ENCODE measurements at places on chromosomes 1 and 21. TPM values are rescaled to one million over a fixed set of nuclear protein-coding genes. Genes with fewer than 3 reads are reported as not detected.

The C1orf87 gene
- not detected for total RNA-seq

The ITLN2 gene
- not detected for total RNA-seq

The PPFIA4 gene
- total RNA-seq = 0.35 TPM

The CD2 gene
- total RNA-seq = 14.7 TPM

- DNase-seq = no peak
- no peaks in the 10 kb centered on the region for H3K36me3 ChIP-seq
- H3K27me3 ChIP-seq = no peaks in the 10 kb centered on the region
- no peak overlapping the region for H3K27ac ChIP-seq
Measured at GRCh38 chr1:182629499-182630096, 25.4 kb upstream of the RGS16 start.

GRCh38 chr1:43316738-43317520, 16.1 kb downstream of the TIE1 start:
- no peaks in the 10 kb centered on the region for H3K4me1 ChIP-seq
- no peaks in the 10 kb centered on the region for H3K36me3 ChIP-seq
- H3K27me3 ChIP-seq = no peaks in the 10 kb centered on the region

DNA sequence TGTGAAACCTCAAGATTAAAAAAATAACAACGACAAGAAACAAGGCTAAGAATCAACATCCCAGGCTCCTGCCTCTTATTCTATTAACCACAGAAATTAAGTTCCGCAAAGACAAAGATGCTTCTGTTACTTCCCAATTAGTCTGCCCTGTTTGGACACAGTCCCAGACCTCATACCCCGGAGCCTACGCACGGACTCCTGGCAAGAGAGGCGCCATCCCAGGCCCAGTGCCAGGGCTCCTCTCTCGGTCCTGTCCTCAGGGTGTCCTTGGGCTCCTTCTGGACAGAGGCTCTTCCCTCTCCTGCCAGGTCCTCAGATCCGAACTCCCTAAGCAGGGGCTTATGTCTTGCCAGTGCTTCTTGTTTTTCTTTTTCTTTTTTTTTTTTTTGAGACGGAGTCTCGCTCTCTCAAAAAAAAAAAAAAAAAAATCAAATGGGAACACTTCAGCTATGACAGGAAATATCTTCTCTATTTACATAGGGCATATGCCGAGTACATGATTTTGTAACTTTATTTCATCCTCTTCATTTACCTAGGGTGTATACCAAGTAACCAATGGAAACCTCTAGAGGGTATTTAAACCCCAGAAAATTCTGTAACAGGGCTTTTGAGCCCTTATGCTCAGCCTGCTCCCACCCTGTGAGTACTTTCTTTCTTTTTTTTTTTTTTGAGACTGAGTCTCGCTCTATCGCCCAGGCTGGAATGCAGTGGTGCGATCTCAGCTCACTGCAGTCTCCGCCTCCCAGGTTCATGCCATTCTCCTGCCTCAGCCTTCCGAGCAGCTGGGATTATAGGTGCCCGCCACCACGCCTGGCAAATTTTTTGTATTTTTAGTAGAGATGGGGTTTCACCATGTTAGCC, 11.7 kb upstream of the ENO1 start:
- H3K4me3 ChIP-seq = no peak overlapping the region
- H3K27me3 ChIP-seq = no peaks in the 10 kb centered on the region
- H3K4me1 ChIP-seq = peaks cover 4% of the 10 kb centered on the region
- peak overlapping the region; percentile 80 for H3K27ac ChIP-seq

DNA sequence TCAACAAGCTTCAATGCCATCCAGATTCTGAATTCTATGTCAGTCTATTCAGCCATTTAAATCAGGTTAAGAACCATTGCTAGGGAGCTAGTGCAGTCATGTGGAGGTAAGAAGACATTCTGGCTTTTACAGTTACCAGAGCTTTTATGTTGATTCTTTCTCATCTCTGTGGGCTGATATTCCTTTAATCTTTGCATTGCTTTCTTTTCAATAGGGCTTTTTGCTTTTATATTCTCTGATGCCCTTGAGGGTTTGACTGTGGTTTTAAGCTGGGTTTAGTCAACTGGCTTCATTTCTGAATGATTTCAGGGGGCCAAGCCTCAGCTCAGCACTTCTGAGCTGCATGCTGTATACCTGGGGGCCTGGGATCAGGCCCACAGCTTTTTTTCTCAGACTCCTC, 51.0 kb upstream of the GORAB start:
- no peaks in the 10 kb centered on the region for H3K36me3 ChIP-seq
- H3K27ac ChIP-seq = no peak overlapping the region
- no peak for DNase-seq
- H3K4me1 ChIP-seq = no peaks in the 10 kb centered on the region
- no peak overlapping the region for H3K4me3 ChIP-seq

DNA sequence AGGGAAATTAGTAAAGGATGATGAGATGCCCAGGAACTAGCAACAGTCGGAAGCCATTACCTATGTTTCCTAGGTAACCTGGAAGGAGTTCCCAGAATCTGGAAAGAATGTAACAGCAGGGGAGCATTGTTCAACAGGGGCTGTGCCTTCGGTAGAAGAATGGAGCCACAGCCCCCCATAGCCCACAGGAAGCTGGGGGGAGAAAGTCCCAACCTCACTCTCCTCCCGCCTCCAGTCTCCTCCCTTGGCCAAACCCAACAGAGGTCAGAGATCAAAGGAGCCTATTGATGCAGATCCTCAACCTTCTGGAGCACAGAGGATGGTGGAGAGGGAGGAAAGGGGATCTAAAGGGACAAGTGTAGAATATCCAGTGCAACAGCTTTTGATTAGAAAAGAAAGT, 131.5 kb upstream of the SLC44A3 start:
- H3K27ac ChIP-seq = peak overlapping the region; percentile 49
- no peaks in the 10 kb centered on the region for H3K4me1 ChIP-seq
- no peaks in the 10 kb centered on the region for H3K27me3 ChIP-seq

GRCh38 chr1:23111600-23112535, 56.8 kb downstream of the LUZP1 start:
- H3K27me3 ChIP-seq = no peaks in the 10 kb centered on the region
- DNase-seq = no peak
- H3K4me1 ChIP-seq = peaks cover 63% of the 10 kb centered on the region
- H3K36me3 ChIP-seq = peaks cover 21% of the 10 kb centered on the region

- no peaks in the 10 kb centered on the region for H3K36me3 ChIP-seq
- H3K27ac ChIP-seq = peak overlapping the region; percentile 60
- H3K4me3 ChIP-seq = peak overlapping the region; percentile 29
- peaks cover 12% of the 10 kb centered on the region for H3K4me1 ChIP-seq
- H3K27me3 ChIP-seq = no peaks in the 10 kb centered on the region
Measured at GRCh38 chr1:208988811-208989222, 594.7 kb upstream of the CAMK1G start.

- H3K36me3 ChIP-seq = no peaks in the 10 kb centered on the region
- no peak overlapping the region for H3K27ac ChIP-seq
- no peak for DNase-seq
- H3K4me3 ChIP-seq = no peak overlapping the region
- no peaks in the 10 kb centered on the region for H3K4me1 ChIP-seq
- H3K27me3 ChIP-seq = no peaks in the 10 kb centered on the region
Measured at GRCh38 chr21:29643289-29643688, 296.5 kb downstream of the GRIK1 start.

- H3K4me3 ChIP-seq = no peak overlapping the region
- no peaks in the 10 kb centered on the region for H3K27me3 ChIP-seq
- H3K27ac ChIP-seq = no peak overlapping the region
- no peaks in the 10 kb centered on the region for H3K4me1 ChIP-seq
- no peak for DNase-seq
Measured at GRCh38 chr1:56174176-56174885, 405.0 kb downstream of the PLPP3 start.

- H3K4me1 ChIP-seq = no peaks in the 10 kb centered on the region
- no peaks in the 10 kb centered on the region for H3K27me3 ChIP-seq
- no peak overlapping the region for H3K4me3 ChIP-seq
- no peak for DNase-seq
Measured at GRCh38 chr1:70361727-70362398, 7.3 kb upstream of the ANKRD13C start.

DNA sequence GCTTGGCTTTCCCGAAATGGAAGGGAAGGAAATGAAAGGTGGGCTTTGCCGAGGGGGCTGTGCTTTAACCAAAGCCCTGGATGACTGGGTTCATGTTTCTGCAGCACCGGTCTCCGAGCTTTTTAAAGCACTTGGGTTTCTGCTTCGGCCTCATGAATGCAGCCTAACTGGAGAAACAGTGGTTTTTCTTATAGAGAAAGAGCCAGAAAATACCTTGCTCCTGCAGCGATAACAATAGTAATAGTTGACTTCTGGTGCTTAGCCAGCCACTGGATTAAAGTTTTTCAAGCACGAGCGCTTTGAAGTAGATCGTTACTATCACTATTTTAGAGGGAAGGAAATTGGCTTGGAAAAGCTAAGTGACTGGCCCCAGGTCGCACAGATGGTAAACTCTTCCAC, 500 bp upstream of the DOCK7 start:
- peaks cover 30% of the 10 kb centered on the region for H3K4me1 ChIP-seq
- peak overlapping the region; percentile 83 for H3K4me3 ChIP-seq
- H3K27me3 ChIP-seq = no peaks in the 10 kb centered on the region
- no peaks in the 10 kb centered on the region for H3K36me3 ChIP-seq
- DNase-seq = no peak
- H3K27ac ChIP-seq = peak overlapping the region; percentile 93

DNA sequence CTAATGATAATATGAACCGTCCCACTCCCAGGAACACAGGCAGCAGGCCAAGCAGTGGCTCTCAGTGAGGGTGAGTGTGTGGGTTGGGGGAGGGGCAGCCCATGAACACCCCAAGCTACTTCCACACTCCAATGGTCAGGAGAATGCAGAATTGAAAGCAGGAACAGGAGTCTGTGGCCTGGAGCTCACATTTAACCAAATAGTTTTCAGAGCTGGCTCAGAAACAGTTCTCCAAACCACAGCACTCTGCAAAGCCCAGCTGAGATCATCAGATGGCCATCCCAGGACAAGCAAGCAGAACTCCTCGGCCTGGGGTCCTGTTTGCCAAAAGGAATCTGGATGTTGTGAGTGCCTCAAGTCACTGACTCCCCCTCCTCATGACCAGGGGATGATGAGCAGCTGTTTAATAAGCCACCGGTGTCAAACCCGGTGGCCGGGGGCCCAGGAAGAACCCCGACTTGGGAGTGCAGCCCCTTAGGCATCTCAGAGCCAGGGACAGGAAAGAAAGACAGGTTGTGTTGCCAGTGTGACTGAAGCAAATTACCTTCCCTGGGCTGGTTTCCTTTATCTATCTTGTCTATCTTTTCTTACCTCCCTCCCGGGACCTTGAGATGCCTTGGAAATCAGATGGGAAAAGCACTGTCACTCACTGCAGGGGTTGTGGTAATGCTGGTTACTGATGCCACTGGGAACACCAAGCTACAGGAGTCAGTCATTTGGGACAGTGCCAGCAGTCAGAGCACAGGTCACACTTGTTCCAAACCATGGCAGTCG, 20.4 kb downstream of the DEGS1 start:
- H3K4me1 ChIP-seq = peaks cover 49% of the 10 kb centered on the region
- no peak overlapping the region for H3K4me3 ChIP-seq
- H3K27me3 ChIP-seq = no peaks in the 10 kb centered on the region

- no peak overlapping the region for H3K4me3 ChIP-seq
- H3K27me3 ChIP-seq = no peaks in the 10 kb centered on the region
- no peak overlapping the region for H3K27ac ChIP-seq
- DNase-seq = no peak
- no peaks in the 10 kb centered on the region for H3K36me3 ChIP-seq
Measured at GRCh38 chr1:7326366-7326765, 444.7 kb upstream of the VAMP3 start.

DNA sequence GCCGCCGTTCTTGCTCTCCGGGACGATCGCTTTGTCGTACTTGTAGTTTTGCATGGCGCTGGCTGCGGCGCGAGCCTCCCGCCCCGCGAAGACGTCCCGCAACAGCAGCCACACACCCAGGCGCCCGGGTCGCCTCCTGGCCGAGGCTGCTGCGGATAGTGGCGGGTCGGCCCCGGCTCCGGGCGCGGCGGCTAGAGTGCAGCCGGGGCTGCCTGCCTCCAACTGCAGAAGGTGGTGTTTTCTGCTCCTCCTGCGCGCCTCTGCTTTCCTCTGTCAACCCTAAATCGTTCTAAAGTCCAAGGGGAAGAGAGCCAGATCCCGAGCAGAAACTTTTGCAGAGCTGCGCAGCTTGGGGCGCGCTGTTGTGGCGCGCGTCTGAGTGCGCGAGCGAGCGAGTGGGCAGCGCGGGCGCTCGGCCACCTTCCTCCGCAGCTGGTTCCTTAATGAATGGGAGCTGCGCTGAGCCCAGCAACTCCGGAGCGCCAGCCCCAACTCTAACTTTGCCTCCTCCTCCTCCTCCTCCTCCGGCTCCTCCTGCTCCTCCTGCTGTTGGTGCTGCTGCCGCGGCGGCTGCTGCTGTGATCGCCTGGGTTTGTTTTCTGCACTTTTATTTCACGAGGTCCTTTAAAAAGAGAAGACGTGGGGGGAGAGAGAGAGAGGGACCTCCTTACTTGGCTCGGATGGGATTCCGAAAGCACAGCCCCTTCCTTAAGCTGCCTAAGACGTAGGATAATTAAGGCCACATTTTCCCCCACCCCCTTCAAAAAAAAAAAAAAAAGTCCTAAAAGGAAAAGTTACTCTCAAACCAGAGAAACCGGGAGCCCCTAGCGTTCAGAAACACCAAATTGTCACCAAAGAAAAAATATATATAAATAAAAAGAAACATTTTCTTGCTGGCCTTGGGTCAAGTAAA, at the start of gene PLPP3:
TSS of gene PLPP3 (minus strand) at position 601 of the 913 bp plus-strand sequence. CDS start at position 54, 547 bp downstream.
- H3K4me1 ChIP-seq = peaks cover 48% of the 10 kb centered on the region
- peak within 1 kb of the TSS; percentile 95 for H3K27ac ChIP-seq

DNA sequence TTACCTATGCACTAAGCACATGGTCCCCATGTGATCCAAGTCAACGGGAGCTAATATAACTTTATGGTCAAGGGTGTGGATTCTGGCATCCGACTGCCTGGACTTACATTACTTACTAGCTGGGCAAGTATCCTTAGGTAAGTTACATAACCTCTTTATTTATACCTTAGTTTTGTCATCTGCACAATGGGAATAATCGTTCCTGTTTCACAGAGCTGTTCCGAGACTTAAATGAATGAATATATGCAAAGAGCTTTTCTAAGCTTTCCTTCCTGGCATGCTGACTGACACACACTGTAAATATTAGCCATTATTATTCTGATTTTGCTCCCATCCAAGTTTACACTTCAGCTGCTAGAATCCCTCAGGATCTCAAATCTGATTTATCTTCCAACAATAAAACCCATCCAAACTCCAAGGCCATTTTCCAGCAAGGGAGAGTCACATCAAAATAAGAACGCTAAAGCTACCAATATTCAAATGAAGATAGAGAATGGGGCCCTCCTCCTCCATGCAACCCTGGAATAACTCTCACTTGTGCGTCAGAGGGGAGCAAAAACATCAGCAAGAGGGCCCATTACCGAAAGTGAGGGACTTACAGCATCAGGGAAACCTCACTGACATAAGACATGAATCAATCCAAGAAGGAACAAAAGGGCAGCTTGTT, 115.6 kb upstream of the KAZN start:
- no peak for DNase-seq
- peaks cover 11% of the 10 kb centered on the region for H3K4me1 ChIP-seq
- no peaks in the 10 kb centered on the region for H3K36me3 ChIP-seq
- no peaks in the 10 kb centered on the region for H3K27me3 ChIP-seq
- H3K27ac ChIP-seq = no peak overlapping the region
- H3K4me3 ChIP-seq = no peak overlapping the region

- no peak overlapping the region for H3K27ac ChIP-seq
- no peaks in the 10 kb centered on the region for H3K4me1 ChIP-seq
- DNase-seq = no peak
- H3K4me3 ChIP-seq = no peak overlapping the region
- no peaks in the 10 kb centered on the region for H3K27me3 ChIP-seq
Measured at GRCh38 chr21:26185446-26185845, 14.9 kb upstream of the APP start.

- no peak for DNase-seq
- no peaks in the 10 kb centered on the region for H3K27me3 ChIP-seq
- no peak overlapping the region for H3K4me3 ChIP-seq
- no peaks in the 10 kb centered on the region for H3K36me3 ChIP-seq
Measured at GRCh38 chr1:40849801-40850592, 12.2 kb downstream of the CITED4 start.

Measured in esophagus squamous epithelium (tissue), 5 donors.